ENCODE measurements at places on chromosomes 11 and 22.

GRCh38 chr11:125428486-125429173, 67.4 kb downstream of the FEZ1 start:
- DNase-seq, result no peak

DNA sequence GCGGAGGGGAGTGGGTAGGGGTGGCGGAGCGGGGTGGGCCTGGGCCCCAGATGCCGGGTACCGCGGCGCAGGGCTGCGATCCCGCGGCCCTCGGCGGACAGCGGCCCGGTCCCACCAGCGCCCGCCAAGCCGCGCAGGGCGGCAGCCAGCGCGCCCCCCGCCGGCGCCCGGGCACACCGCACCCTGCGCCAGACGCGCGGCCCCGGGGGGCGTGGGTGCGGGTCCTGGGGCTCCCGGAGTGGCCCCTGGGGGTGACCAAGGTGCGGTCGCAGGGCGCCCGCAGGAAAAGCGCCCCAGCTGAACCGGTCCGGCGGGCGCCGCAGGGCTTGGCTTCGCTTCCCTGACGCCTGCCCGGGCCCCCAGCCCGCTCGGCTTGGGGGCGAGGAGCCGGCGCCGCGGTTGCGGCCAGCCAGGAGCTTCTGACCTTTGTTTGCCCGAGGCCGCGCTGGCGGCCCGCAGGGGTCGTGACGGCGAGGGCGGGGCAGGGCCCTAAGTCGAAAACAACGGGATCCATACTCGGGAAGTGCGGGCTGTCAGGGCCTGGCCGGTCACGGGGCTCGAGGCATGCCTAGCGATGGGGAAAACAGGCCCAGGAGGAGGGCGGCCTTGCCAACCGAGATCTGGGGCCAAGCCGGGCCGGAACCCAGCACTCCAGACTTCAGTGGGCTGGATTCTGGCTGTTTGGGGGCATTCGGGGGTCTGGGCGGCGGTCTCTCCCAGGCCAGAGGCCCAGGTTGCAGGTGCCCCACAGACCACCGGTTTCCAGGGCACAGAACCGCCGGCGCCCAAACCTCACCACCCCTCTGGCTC, 581 bp upstream of the AP5B1 start:
- no peak for DNase-seq

- no peak for DNase-seq
These were observed 15.7 kb downstream of the TESMIN start for GRCh38 chr11:68735646-68736045.

GRCh38 chr11:89443361-89444322, 47.5 kb downstream of the NOX4 start:
- no peak for DNase-seq

DNA sequence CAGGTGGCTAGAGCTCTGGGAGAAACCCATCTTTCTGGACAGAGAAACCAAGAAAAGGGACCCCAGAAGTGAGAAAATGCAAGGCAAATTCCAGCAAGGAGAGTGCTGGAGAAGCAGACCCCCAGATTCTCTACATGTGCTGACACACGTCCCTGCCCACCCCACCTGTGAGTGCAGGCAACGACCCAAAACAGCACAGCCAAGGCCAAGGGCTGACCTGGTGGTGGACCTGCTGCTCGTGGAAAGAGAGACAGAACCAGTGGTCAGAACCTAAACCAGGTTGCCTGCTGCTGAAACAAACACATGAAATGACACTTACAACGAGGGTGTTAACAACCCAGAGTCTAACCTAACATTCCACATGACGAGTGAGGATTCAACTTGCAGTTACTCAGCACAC, 24.6 kb downstream of the TRMU start:
- no peak for DNase-seq

GRCh38 chr22:22745225-22746060, 101.0 kb downstream of the GGTLC2 start:
- no peak for DNase-seq

DNA sequence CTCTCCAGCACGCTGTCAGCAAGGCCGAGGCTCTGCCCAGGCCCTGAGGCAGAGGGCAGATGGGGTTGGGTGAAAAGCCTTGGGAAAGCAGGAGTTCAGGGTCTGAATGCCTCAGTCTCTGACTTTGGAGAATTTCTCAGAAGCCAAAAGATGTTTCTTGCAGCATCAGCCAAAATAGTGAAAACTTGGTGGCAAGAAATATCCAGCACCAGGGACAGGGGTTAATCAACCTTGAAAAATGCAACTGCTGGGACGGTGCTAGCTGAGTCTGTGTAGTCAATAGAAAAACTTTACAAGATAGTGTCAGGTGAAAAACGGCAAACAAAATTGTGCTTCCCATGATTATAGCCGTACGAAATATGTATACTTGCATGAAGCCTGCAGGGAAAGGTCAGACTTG, 1.4 kb upstream of the ABCC8 start:
- DNase-seq, result no peak

DNA sequence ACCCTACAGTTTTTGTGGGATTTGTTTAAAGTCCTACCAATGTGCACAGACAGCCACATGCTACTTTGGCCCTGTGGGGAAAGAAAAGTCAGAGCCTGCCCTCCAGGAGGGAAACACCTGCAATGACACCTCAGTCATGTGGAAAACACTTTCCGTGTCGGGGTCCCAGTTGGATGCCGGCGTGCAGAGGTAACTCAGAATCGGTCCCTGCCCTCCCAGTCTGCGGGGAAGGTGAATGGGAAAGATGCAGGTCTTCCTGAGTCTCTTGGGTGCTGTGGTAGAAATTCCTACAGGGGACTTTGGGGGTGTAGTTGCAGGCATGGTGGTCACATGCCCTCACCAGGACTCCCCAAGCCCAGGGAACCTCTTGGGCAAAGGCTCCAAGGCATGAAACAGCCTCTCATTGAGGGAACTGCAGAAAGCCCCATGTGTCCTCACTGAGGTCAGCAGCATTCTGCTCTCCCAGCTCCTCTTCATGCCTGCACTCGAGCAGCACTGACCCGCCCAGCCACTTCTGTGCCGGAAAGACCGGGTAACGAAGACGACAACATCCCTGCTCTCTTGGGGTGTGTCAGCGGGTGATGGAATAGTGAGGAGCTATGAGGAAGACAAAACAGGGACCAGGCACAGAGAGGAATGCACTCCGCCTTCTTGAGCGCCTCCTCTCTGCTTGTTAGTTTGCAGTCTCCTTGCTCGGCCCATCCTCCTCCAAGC, 4.7 kb downstream of the RIBC2 start:
- DNase-seq, result no peak

GRCh38 chr11:130156108-130157022, 3.2 kb upstream of the ST14 start:
- DNase-seq, result no peak

DNA sequence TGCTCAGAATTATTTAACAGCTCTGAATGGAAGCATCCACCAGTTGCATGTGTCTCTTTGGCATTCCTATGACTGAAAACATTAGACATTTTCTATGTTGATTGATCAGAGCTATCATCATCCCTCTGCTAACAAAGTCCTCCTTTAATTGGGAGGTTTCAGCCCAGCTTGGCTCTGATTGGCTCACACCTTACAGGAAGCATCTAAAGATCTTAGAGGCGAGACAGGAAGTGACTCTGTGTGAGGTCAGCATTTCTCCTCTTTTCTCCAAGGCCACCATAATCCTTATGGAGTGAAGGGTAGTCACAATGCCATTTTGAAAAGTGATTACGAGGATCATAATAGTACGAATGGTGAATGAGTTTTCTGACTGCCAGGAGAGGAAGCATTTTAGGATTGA, 260.8 kb downstream of the MIAT start:
- DNase-seq, result no peak

DNA sequence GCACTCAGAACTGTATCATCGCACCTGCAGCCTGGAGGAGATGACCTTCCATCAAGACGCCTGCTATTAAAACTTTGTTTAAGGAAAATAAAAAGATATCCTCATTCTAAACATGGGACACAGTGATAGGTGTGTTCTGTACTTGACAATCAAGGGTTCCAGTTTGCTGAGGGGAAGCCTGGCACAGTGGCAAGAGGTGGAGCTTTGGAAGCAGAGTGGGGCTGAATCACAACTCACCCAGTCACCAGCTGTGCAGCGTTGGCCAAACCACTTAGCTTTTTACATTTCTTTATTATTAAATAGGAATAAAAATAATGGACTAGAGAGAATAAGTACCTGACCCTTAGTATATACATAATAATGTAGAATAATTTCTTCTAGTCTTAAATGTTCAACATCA, 220.7 kb downstream of the TENM4 start:
- no peak for DNase-seq

DNA sequence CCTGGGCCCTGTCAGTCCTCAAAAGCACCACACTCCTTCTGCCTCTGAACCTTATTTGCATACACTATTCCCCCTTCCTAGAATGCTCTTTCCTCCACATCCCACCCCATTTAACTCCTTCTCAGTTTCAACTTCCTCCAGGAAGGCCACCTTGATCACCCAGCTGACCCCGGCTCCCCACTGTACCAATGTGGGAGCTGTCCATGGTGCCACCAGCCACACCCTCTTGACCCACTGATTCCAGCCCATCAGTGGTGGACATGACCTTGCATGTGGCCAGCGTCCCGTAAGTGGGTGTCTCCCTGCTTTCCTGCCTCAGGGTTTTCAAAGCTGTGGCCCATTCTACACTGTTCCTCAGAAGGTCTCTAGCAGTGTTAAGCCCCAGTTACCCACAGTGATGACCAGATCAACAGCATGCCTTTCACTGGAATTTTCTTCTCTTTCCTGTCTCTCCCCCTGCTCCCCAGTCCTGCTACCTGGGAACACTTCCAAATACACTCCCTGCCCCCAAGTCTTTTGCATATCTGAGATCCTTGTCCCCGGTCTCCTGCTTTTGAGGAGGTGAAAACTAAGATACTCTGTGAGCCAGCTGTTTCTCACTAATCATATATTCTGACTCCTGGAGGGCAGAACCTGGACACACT, 346.6 kb downstream of the MN1 start:
- no peak for DNase-seq

- DNase-seq, result no peak
These were observed 540.5 kb downstream of the DLG2 start for GRCh38 chr11:85086504-85087284.

- no peak for DNase-seq
These were observed 23.4 kb downstream of the HPS4 start for GRCh38 chr22:26460202-26460601.

DNA sequence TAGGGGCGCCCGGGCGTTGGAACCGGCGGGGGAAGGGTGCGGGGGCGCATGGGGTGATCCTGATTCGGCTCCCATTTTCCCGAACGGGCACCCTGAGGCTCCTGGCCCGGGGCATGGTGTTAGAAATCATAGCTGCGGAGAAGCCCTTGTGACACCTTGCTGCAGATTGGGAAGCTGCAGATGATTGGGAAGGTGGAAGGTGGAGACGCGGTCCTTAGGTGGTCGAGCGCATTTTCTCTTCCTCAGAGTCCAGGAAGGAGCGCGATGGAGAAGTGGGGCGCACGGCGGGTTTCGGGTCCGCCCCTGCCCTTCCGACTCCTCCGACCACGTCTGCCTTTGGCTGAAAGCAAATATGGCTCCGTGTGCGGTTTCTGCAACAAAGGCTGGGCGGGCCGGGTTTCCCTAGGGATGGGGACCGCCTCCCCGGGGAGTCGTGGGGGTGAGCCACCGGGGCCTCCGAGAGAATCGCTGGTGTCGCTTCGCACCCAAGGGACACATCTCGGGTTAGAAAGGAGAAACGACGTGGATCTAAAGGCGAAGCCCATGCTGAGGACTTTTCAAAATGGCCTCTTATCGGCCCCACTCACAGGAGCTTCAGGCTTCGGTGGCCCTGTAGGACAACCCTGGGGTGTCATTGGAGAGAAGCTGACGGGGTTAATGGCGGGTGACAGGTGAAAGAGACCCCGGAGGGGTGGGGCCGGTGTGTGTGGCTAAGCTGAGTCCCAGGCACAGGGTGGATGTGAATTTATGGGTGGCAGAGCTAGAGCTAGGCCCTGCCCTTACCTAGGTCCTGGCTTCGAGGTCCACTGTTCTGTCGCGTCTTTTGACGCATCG, 707 bp upstream of the FTH1 start:
- no peak for DNase-seq

DNA sequence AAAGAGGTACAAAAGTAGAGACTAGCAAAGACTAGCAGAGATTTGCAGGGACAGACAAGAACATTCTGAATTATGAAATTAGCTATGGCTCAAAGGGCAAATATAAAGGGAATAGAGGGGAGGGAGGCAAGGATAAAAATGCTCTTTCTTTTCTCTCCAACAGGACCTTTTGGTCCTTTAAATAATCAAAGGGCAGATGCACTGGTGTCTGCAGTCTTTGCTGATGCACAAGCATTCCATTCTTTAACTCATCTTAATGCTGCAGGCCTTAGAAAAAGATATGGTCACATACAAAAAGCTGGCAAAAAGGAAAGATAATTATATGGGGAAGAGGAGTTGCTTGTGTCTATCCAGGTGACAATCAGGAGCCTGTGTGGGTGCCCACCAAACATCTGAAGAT, 53.6 kb upstream of the SC5D start:
- DNase-seq, result no peak

GRCh38 chr11:14380947-14381561, 22.1 kb upstream of the RRAS2 start:
- peak; percentile 37 for DNase-seq

DNA sequence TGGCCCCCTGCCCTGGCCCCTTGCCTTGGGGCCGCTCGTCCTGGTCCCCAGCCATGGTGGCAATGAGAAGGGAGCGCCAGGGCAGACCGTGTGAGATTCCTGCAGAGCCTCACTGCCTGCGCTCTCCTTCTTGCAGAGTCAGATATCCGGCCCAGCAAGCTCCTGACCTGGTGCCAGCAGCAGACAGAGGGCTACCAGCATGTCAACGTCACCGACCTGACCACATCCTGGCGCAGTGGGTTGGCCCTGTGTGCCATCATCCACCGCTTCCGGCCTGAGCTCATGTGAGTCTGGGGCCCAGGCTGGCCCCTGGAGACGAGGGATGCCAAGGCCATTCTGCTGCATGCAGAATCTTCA, 114.1 kb downstream of the MICAL2 start:
- DNase-seq, result no peak

DNA sequence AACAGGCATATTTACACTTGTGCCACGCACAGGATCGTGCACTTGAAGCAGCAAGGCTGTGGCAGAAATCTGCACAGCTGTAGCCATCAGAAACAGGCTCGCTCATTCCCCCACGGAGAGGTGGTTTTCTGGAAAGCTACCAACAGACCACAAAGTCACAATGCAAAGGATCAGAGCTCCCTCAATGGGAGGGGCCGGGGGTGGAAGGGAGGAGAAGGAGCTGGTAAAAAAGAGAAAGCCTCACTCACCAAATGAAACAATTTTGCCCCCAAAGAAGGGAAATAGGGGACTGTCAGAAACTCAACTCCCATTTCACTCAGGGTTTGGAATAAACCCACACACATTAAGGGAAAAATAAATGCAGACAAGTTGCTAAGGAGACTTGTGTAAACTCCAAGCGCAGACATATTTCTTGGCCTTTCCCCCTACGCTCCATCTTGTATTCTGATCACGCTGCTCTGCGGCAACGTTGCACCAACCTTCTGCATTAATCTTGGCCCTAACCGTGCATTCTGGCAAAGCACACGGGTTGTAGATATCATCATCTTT, 43.2 kb upstream of the BLID start:
- DNase-seq, result peak; percentile 37

- DNase-seq, result no peak
These were observed 191.6 kb upstream of the ARHGAP20 start for GRCh38 chr11:110903830-110904229.

DNA sequence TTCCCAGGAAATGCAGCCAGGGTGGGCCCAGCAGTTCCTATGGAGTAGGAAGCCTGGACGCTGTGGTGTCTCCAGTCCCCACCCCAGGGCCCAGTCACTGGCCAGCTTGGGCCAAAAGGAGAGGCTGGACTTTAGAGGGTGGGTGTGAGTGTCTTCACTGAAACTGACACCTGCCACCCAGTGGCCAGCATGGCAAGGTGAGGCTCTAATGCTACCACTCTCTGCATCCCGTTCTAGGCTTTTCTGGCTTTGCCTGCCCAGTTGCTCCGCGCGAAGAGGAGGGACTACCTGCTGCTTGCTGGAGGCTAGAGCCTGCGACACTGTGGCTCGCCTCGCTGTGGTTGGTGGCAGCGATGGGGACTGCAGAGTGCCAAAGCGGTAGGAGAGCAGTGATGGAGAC, 35.4 kb downstream of the C22orf42 start:
- no peak for DNase-seq

All from left renal pelvis (tissue), 4 donors.